BJ (cell line): ENCODE measurements at places on chromosomes 4 and X.

GRCh38 chr4:20666012-20666860, 34.0 kb upstream of the PACRGL start:
- no peak for DNase-seq

GRCh38 chr4:175770555-175770954, 41.5 kb downstream of the GPM6A start:
- DNase-seq, result no peak

GRCh38 chr4:2858451-2859217, 15.0 kb downstream of the ADD1 start:
- DNase-seq, result no peak

DNA sequence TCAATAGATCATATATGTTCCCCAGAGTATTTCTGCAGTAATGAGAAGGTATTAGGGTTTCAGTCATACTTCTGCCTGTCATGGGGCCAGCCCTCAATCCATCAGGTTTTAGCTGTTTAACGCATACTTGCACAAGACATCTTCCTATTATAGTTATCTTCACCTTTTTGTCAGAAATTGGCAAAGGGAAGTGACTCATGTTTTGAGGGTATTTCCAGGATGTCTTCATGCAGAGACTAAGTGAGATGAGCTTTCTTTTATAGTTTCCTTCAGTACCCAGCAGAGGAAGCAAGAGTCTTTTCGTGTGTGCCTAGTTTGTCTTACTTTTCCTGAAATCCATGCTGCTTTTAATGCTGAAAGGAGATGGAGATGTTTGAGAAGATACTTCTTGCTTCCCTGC, 9.5 kb downstream of the CSTF2 start:
- DNase-seq, result no peak

DNA sequence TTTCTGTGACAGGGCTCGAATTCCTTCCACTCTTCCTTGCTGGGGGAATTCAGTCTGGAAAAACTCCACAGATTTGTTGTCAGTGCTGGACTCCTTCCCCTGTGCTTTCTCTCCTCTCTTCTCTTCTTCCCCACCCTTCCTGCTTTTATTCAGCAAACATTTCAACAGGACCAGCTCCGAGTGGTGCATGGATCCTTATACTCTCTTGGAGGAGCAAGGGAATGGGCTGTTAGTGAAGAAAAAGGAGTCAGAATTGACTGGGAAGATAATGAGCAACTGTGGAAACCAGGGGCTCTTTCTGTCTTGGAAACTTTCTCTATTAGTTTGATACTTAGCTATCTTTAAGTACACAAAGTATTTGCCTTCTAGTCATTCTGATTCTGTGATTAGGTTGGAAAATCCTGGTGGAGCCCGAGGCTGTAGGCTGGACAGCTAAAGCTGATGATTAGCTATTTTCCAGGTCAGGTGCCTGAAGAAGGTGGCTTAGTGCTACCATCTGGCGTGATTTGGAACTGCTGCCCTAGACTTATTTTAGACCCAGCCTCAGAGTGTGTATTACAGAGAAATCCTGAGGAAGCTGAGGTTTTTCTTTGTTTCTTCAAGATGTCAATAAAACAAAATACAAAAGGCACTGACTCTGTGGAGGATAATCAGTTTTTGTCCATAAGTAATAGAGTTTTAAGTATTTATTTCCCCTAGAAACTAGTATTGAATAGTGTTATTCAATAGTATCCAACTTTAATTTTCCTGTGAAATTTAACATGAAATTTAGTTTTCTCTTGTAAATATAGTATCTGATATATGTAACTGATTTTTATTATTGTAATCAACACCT, 38.4 kb downstream of the NAP1L5 start:
- no peak for DNase-seq

GRCh38 chrX:37986893-37987292, 19.5 kb upstream of the SYTL5 start:
- DNase-seq, result no peak

- no peak for DNase-seq
Observed at GRCh38 chr4:17688011-17688441, 73.6 kb downstream of the MED28 start.

DNA sequence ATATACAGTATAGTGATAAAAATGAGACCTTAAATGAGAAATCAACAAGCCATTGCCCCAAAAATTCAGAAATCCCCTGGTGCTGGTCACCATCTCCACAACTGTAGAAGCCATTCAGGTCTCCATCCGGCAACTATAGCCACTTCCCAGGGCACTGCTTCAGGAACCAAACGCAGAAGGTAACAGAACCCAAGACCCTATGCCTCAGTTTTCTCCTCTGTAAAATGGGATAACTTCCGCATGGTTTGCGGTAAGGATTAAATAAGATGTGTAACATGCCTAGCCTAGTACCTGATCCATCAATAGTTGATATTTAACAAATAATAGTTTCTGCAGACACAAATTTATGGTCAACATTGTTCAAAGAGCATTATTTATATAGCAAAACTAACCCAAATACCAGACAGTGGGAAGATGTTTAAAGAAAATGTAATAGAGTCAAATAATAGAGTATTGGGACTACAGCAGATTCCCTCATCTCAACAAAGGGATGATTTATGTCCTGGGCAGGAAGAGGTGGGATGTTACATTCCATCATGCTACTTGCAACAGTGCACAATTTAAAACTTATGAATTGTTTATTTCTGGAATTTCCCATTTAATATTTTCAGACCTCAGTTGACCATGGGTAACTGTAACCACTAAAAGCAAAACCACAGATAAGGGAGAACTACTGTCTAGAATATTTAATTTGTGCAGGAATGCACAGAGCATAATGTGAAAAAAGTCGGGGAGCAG, 30.0 kb downstream of the IRF2 start:
- DNase-seq, result no peak

- DNase-seq, result no peak
Observed at GRCh38 chrX:148371291-148371690, 129.1 kb upstream of the AFF2 start.

- no peak for DNase-seq
Observed at GRCh38 chr4:21802406-21802805, 146.2 kb downstream of the KCNIP4 start.

- no peak for DNase-seq
Observed at GRCh38 chrX:132394591-132394990, 94.2 kb downstream of the MBNL3 start.

- DNase-seq, result no peak
Observed at GRCh38 chrX:98459669-98460068, 1576.0 kb downstream of the RPA4 start.

DNA sequence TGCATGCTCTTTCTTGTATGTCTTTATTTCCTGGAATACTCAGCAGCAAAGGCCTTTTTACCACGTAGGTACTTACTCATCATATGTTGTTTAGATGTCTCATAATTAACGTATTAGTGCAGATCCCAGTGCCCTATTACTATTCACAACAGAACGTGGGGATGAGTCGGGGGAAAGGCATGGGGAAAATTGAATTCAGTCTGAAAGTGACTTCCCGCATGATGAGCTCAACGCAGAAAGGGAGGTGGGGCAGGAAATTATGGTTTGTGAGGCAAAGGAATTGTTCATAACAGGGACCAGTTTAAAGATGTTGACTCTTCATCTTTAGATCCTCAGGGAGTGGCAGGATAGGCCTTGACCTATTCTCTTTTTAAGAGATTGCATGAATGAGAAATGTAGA, 2.0 kb upstream of the TMPRSS11D start:
- DNase-seq, result peak; percentile 89

DNA sequence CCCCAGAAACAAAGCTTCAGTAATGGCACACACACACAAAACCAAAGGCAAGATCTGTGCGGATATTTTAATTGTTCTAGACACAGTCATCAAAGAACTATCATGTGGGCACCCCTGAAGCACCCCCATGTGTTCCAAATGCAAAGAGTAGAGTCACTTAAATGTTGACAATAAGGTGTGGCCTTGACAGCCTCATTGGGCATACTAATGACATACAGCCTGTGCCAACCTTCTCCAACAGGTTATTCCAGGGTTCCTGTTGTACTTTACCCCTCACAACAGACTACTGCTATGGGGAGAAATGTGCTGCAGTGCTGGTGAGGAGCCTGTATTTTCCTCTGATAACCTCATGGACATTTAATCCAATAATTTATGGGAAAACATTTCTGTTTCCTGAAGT, 29.8 kb upstream of the CT47C1 start:
- no peak for DNase-seq

DNA sequence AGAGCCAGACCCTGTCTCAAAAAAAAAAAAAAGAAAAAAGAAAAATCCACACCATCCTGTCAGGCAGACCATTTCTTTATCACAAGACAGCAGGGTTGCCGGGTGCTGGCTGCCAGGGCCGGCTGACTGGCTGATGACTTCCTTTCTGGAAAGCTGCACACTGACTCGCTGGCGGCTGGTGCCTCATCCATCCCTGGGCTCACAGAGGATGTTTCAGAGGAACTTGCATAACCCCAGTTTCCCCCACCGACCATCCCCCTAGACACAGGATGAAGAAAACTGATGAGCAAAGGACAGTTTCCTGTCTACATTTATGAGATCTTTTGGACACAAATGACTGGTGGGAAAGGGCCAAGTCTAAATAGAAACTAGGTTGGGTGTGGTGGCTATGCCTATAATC, 14.1 kb downstream of the HPSE start:
- DNase-seq, result peak; percentile 4

GRCh38 chrX:9824554-9824953, 38.3 kb downstream of the SHROOM2 start:
- no peak for DNase-seq

GRCh38 chr4:174549721-174550120, 27.4 kb upstream of the HPGD start:
- no peak for DNase-seq

DNA sequence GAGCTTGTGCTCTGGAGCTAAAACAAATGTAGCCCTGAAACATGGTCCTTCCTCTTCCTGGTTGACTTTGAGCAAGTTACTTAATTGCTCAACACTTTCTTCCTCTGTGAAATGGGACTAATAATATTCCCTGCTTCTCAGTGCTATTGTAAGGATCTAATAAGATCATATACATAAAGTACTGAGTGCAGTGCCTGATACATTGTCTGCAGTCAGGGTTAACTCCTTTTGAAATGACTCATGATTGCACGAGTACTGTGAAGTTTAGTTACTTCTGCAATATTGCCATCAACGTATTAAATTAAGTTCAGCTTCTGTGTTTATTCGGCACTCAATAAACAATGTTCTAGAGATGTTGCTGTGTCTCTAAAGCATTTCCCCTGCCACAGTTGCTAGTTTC, 91.8 kb upstream of the HPRT1 start:
- no peak for DNase-seq

GRCh38 chr4:6767386-6767747, 15.2 kb upstream of the KIAA0232 start:
- no peak for DNase-seq

GRCh38 chr4:21191317-21191716, 491.1 kb downstream of the PACRGL start:
- DNase-seq, result no peak

GRCh38 chrX:71111141-71111843, at the start of gene IL2RG:
Gene IL2RG, minus strand, starts transcription at chrX:71111577. Its CDS starts 38 bp downstream, at chrX:71111539.
- DNase-seq, result no peak

DNA sequence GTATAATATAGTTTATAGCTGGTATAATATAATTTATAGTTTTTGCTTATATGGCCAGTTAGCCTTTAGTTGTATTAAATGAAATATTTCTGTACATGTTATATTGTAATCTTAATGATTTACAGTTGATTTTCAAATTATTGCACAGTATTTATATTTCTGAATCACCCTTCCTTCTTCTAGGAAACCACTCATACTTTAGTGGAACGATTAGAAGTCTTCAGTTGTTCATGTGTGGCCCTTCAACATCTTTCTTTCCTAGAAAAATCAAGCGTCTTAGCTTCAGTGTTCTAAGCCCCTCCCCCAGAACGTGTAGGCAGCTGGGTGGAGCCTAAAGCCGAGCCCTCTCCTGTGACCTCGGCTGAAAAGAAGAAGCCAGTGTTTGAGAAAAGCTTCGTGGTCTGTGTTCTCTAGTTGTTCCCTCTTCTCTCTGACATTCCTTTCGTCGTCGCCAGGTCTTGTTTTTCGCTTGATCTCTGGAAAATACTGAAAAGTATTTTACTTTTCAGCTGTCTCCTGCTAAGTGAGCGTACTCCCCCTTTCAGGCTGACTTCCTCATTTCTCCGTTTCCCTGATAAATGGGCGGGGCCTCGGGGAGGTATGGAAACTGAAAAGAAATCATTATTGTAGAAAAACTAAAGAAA, at the start of gene C4orf33:
Gene C4orf33 (plus strand): TSS at position 342 of the 644 bp plus-strand sequence. CDS start 6,459 bp downstream, outside the sequence.
- DNase-seq, result no peak

- DNase-seq, result no peak
Observed at GRCh38 chr4:80101071-80101791, 28.2 kb upstream of the ANTXR2 start.

GRCh38 chrX:21781525-21781924, 23.6 kb upstream of the SMPX start:
- no peak for DNase-seq

GRCh38 chrX:104343428-104344129, 88.8 kb upstream of the ESX1 start:
- DNase-seq, result peak; percentile 47

- DNase-seq, result no peak
Observed at GRCh38 chrX:45232139-45232538, 31.5 kb upstream of the DIPK2B start.

GRCh38 chr4:146105464-146105863, 70.1 kb upstream of the LSM6 start:
- DNase-seq, result no peak

DNA sequence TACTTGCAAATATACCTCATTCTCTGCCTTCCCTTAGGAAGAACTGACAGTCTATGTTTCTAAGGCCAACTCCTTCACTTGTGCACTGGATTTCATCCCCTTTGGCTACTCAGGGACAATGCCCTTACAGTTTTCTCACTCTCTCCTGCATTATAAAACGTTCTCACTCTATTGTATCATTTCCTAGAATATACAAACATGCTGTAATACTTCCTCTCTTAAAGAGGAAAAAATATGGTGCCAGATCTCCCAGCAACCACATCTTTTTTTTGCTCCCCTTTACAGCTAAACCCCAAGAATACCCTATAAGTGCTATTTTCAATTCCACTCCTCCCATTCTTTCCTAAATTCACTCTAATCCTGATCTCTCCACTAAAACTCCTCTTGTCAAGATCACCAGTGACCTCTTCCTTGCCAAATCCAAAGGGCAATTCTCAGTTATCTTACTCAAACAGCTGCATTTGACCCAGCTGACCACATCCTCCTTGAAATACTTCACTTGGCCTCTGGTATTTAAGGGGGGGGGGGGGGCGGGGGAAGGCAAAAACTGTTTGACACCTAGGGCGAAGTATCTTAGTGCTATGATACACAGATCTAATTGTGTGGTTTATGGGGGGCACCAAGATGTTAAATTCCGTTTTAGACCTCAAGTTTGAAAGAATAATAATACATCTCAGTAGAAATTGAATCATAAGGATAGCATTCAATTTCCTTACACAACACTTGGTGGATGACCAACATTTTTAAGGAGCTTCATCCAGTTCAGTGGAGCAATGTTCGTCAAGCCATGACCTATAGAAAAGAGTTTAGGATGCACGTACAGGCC, 1.6 kb downstream of the RCHY1 start:
- no peak for DNase-seq

- no peak for DNase-seq
Observed at GRCh38 chr4:181858741-181859140, 384.5 kb upstream of the TENM3 start.

DNA sequence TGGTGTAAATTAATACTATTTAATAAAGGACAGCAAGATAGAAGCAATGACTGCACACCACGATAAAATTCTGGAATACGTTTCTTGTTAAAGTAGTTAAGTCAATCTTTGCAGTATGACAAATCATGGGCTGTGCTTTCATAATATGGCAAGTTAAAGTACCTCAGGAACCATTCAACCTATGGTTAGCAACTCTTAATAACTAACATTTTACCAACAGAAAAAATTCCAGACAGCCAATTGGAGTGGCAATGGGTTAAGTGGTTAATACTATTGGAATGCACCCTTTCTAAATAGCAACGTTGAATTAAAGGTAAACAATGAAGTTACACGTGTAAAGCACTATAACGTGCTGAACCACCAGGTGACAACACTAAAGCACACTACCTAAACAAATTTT, 72.4 kb upstream of the ZCCHC13 start:
- DNase-seq, result no peak
